ENCODE measurements at places on chromosomes 12 and 14.

- no peak for DNase-seq
Observed at GRCh38 chr12:1576410-1577241, 17.8 kb downstream of the FBXL14 start.

DNA sequence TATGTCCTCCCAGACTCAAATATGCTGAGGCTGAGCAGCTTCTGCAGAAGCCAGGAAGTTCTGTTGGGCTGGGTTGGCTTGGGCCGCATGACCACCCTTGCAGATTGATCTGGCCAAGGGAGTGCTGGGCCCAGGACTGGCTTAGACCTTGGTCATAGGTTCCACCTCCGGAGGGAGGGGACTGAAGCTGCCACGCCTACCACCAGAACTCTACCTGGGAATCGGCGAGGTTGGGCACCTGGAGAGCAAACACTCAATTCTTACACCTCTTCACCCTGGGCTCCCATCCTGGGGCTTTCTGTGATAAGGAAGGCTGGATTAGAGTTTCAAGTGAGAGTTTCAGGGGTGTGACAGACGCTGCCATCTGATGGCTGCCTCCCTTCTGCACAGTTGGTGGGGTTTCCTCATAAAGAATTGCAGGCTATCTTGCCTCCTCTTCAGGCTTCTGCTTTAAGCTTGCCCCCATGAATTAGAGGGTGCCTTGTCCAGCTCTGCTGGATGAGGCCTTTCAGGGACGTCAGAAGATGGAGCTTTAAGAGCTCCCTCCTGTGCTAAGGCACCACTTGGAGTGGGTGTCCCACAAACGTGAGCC is 5.8 kb downstream of the SLC24A4 start:
- DNase-seq: no peak

DNA sequence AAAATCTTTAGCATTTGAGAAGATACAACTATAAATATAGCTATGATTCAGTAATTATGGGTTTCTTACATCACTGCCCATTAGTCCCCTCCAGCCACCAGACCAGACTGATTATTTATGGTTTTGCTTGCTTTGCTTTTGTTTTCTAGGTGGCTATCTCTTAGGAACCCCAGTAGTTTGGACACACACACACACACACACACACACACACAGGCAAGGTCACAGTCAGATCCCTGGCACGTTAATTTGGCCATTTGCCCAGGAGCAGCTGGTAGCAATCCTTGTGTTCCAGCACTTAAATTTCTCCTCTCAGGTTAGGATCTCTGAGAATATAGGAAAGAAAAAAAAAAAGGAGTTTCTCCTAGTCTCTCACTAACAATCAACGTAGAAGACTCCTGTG is 90.2 kb upstream of the RESF1 start:
- DNase-seq: no peak

DNA sequence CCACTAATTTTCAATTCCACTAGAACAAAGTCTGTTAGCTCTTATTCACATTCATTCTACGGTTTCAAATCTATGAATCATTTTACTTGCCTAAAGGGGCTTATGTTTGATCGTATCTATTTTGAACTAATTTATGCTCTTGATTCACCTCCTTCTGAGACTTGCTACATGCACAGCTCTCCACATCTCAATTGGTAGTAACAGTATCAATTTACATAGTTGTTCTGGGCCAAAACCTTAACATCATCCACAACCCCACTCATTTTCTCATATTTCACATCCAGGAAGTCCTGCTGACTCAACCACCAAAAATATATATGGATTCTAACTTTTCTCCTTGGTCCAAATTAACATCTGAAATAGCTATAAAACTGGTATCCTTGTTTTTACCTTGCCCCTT is 208.6 kb downstream of the RASSF9 start:
- no peak for DNase-seq

GRCh38 chr12:100877776-100878175 is 83.2 kb downstream of the ANO4 start:
- no peak for DNase-seq

DNA sequence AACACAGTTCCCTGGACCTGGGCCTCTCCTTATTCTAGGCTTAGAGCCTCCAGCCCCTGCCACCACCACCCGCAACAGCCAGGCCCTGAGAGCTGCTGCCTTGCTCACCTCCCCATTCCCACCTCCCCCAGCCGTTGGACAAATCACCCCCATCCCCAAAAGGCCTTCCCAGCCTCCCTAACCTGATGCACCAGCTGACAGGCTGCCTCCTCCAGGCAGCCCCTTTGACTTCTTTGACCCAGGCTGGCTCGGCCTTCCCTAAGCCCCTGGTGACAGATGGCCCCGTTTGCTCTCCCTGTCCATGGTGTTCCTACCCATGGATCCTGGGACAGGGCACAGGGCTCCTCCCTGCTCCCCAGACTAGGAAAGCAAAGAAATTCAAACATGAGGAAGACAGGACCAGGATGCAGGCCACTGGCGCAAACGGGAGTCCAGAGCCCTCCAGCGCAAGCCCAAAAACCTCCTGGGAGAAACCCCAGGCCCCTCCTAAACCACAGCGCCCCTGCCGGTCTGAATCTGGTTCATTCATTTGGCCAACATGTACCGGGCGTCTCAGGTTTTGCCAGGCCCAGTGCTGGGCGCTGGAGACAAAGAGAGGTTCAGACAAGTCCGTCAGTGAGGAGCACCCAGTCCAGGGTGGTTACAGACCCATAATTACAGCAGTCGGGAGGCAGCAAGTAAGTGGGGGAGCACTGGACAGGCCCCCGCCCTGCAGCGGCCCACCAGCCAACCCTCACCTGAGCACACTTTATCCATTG is 2.4 kb downstream of the AKT1 start:
- DNase-seq: no peak

DNA sequence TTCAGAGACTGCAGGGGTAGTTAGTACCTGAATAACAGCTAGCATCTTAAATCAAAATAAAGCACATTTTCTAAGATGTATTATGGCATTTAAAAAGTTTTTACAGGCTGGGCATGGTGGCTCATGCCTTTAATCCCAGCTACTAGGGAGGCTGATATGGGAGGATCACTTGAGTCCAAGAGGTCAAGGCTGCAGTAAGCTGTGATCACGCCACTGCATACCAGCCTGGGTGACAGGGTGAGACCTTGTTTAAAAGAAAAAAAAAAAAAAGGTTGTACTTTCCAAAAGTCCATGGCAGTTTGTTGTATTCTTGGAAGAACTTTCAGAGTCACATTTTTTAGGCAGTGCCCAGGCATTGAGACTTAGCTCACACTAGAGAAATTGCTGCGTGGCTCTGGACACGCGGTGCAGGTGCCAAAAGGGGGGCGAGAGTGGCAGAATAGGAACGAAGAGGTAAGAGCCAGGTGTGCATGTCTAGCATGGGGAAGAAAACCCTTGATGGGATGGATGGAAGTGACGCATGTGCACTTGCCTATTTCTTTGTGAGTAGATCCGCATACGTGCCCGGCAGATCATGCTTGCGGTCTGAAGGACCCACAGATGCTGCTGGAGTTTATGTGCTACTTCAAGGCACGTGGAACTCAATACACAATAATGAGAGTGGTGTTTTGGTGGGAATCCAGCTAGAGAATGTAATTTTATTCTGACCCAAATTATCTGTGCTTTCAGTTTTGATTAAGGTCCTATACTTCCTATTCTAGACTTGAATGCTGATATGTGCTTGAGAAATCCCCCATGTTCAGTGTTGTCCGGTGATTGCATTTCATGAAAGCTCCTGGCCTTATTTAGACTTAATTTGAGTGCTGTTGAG is 11.9 kb downstream of the ANKRD13A start:
- DNase-seq: no peak

- DNase-seq: no peak
Observed at GRCh38 chr14:93691042-93691780, 97.1 kb downstream of the PRIMA1 start.

- DNase-seq: no peak
Observed at GRCh38 chr14:54658836-54659235, 91.9 kb downstream of the SAMD4A start.

DNA sequence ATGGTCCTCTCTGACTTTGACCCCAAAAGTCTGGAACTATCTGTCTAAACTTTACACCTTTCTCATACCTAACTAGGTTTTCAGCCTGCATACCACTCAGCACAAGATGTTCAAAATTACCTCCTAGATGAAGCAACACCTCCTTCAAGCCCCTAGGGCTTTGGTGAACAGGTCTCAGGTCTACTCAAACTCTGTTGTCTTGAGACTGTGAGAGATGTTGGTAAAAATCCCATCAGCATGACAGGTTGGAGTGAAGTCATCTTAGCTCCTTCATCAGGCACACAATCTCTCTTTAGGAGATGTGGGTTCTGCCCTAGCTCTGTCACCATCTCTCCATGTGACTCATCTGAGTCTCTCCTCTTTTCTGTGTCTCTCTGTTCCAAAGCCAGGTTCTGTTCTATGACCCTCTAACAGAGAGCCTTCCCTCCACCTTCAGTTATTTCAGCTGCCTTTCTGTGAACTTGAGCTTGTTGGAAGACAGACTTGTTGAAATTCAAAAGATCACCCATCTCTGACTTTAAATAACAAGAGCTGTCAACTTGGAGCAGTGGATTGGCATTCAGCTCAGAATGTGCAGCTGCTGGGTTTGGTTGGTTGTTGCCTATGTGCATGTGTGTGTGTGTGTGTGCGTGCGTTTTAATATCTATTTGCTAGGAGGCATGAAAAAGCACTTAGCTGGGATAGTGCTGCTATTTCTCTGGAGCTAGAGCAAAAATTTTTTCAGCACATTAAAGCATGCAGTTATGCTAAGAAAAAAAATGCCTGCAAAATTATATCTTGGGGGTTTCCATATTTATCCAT is 130.7 kb downstream of the CRACR2A start:
- DNase-seq: no peak

DNA sequence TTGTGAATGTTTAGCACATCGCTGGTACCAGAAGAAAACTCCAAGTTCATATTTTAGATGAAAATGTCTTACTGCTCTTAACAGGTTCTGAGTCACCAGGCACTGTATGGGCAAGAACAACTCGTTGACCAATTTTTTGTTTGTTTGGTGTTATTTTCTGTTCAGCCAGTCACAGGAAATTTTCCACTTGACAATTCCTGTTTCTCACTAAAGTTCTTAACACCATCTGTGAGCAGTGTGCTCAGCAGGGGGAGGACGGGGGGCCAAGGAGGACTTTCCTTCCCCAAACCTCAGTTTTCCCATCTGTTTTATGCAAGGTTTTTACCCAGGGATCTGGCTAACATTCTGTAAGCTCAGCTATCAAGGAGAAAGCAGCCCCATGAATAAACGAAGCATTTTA is 3.0 kb downstream of the NUAK1 start:
- DNase-seq: no peak

DNA sequence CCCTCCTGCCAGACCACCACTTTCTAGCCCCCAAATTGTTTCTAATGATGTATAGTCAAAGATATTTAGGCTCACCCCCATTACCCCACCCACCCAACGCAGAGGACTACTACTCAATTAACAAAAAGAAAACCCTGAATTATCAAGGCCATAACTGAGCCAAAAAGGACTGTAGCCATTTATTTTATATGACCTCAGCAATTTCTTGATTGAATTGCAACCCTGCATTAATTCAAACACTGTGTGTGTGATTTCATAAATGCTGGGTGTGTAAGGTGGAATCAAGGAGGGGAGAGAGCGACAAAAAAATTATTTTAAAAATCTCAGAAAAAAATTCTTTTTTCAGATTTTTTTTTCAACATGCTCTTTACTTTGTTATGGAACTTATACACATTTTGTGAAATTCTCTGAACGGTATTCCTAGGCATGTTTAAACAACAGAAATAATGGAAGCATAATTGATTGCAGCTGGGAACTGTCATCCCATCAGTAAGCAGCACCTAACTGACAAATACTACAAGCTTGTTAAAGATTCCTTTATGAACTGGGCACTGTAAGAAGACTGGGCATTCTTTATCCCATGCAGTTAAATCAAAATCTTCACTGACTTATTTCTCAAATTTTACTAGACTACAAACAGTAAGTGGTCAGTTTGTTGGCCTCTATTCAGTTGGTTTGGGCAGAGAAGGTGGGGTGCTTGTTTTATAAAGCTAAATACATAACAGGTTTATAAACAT is 179.1 kb downstream of the SOX5 start:
- no peak for DNase-seq

Measured in NCI-H187 (cell line).